Effector memory CD4-positive, alpha-beta T cell (primary cell): ENCODE measurements at places on chromosomes 16 and 17.

DNA sequence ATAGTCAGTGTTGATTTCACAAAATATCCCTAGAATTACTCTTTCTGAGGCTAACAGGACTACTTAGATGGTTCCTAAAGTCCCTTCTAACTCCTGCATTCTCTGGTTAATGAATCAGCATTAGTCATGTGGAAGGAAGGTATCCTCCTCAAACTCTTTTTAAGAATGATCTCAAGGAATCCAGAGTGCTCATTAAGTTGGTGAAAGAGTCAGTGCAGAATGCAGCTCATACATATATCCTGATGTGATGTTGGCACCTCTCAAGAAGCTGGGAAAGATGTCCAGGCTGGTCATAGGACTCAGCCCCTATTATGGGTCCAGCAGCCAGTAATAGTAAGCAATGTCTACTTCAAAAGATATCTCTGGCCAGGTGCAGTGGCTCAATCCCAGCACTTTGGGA is 65.5 kb downstream of the PIGL start:
- no peak for DNase-seq

DNA sequence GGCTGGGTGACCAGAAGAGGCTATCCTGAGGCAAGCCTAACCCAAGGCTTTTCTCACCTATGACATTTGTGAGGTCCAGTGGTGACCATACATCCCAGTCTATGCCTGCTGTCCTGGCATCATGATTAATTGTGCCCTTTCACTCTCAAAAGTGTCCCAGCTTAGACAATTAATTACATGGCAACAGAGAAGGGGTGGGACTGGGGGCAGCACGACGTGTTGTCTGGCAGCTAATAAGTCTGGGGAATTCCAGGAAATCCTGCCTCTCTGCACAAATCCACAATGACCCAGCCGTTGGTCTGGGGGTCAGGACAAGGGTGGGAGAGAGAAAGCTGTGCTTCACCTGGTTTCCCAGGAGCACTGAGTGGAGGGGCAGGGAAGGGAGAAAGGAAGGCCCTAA is 14.0 kb upstream of the MTMR4 start:
- DNase-seq: no peak

- no peak for DNase-seq
Observed at GRCh38 chr17:33199571-33200510, 93.3 kb downstream of the ASIC2 start.

DNA sequence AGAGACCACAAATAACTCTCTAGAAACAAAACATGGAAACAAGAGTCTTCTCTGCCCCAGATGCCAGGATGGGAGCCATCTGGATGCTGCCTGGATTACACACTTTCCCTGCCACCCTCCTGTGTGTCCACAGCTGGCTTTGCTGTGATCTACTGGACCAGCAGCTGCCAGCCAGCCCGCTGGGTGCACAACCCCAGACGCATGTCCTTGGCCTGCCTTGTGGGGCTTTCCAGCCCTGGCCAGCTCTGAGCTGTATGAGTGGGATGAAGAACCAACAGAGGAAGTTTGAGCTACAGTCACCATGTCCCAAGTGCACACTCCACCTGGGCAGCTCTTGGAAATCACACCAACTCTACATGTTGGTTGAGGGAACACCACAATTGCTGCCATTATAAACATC is 57.0 kb upstream of the TNRC6C start:
- no peak for DNase-seq

DNA sequence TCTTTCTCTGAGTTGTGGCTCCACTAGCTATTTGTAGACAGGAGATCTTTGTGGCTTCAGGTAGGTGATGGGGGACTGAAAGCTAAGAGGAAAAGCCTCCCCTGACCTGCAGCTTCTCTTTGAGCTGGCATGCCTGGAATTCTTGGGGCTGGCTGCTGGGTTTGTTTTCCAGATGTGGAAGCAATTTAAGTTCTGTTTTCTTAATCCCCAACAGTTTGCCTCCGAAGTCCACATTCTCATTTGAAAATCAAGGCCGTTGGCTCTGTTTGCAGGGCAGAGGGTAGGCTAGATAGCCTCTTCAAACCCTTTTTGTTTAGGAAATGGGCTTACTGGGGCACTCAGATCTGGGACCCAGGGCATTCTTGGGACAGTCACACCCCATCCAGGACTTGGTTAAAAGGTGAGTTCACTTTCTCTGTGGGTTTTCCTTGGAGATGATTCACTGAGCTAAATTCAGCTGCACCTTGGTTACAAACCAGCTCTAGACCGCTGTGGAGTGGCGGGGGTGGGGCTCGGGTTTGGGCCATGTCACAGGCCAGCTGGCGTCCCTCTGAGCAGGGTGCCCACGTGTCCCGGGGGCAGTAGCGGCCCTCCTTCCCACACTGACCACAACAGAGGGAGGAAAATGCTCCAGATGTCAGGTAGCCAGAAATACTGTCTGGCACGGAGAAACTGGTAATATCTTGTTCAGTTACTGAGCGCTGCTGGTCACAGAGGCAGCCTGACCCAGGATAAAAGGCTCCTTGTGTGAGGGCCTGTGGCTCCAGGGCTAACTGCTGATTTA is 108.5 kb downstream of the RAB11FIP4 start:
- DNase-seq: no peak
